ENCODE measurements at places on chromosomes 3 and 15. TPM values are rescaled to one million over a fixed set of nuclear protein-coding genes. Genes with fewer than 3 reads are reported as not detected.

DNA sequence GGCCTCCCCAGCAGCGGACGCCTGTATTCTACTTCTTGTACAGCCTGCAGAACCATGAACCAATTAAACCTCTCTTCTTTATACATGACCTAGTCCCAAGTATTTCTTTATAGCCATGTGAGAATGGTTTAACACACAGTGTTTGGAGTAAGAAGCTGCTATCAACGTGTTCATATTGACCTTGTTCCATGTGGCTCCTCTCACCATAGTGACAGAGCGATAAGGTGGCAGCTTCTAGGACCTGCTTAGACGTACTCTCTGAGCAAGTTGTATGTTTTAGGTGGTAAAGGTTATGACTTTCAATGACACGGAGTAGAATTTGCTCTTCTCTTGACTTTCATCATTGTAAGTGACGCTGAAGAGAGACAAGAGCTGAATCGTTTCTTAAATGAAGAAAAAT, 157.7 kb upstream of the SLCO3A1 start:
- DNase-seq, result no peak

DNA sequence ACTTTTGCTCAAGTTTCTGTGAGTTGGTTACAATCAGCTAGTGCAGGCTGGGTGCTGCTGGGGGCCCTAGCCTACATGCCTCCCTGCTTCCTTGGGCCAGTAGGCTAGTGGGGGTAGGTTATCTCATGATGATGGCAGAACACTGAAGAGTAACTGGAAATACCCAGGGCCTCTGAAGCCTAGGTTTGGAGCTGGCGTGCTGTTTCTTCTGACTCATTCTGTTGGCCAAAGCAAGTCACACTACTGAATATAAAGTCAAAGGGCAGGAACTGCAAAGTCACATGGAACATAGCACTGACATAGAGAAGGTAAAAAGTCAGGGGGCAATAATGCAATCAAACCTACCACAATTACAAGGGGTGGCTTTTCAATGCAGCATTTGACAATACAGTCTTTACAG, 34.5 kb downstream of the RASGRP1 start:
- DNase-seq, result peak; percentile 24

- DNase-seq, result peak; percentile 89
These were observed 95.1 kb downstream of the LRIG1 start for GRCh38 chr3:66405701-66406091.

- DNase-seq, result no peak
These were observed 20.7 kb downstream of the TPM1 start for GRCh38 chr15:63063164-63063756.

GRCh38 chr3:42440924-42441323, 30.5 kb upstream of the LYZL4 start:
- DNase-seq, result no peak

DNA sequence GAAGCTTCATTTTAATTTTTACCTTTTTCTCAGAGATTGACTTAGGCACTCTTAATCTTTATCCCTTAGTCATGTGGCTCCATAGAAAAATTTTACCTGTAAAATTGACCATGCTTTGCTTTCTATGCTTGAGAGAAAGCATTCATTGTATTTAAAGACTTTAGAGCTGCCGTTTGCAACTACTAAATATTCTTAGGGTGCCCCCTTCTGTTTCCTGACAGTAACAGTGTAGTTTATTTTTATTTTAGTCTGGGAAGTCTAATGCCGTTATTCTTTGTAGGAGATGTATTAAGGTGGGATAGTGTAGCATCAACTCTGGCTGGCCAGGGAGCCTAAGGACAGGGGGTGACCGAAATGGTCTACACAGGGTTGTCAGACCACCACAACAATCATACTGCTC, 84.5 kb upstream of the SYNPR start:
- no peak for DNase-seq

DNA sequence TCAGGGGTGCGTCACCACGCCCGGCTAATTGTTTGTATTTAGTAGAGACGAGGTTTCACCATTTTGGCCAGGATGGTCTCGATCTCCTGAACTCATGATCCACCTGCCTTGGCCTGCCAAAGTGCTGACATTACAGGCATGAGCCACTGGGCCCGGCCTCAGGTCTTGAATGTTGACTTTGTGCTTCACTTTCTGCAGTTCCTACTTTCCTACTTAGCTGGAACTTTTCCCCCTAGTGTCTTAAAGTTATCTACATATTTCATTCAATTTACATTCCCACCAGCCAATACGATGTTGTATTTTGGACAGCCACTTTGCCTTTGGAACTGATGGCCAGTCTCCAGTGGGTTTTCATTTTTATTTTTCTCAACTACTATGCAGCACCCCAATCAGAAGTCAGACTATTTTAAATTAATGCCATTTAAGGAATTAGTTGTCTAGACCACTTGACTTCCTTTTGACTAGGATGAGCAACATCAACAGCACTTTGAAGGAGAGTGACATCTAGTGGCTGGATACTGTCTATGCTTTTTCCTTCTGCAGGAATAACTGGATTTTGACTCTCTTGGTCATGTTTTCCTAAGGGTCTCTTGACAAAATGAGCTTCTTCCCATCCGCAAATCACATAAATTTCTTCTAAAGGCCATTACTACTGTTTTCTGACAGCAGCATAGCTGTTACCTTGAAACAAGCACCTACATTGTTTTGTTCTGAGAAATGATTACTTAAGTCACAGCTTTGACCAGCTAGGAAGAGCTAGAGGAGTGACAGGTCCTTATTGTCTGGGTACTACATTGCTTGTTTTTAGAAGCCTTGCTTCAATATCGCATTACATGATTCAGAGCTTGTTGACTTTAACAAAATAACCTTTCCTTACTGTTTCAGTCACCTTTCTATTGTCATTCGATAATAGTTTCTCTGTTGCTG, 140.2 kb downstream of the ITPR1 start:
- DNase-seq, result no peak

DNA sequence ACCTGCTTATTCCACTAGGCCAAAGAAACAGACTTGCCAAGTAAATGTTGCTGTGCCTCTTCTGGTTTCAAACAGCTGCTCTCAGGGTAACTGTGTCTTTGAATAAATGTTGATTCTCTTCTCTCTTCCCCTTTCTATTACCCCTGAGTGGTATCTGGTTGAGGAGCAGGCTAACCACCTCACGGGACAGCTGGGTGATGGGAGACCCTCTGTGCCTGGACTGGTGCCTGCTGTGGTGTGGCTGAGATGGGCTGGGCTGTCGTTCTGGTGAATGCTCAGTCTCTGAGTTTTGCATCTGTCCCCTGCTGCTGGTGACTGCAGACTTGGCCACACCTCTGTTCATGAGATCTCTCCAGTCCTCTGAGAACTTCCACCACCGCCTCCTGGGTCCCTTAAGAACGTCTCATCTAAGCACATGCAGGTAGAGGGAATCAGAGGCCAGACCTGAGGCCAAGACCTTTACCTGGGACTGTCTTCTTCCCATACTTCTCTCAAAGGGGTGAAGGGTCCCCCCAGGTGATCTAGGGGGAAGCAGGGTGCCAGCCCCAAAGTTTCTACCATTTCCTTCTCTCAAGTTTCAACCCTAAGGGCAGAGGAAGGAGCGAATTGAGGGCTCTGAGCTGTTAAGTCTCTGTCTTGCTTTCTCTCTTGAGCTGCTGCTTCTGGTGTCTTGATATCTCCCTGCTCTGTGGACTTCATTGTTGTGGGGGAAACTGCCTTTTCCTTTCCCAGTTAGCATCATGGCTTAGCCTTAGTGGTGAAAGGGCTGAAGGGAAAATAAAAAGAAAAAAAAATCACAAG, 252.9 kb downstream of the EBLN2 start:
- no peak for DNase-seq

GRCh38 chr3:15428539-15428938, 1.1 kb downstream of the EAF1 start:
- peak; percentile 33 for DNase-seq

GRCh38 chr15:68543165-68544008, 35.4 kb upstream of the CORO2B start:
- DNase-seq, result peak; percentile 83

DNA sequence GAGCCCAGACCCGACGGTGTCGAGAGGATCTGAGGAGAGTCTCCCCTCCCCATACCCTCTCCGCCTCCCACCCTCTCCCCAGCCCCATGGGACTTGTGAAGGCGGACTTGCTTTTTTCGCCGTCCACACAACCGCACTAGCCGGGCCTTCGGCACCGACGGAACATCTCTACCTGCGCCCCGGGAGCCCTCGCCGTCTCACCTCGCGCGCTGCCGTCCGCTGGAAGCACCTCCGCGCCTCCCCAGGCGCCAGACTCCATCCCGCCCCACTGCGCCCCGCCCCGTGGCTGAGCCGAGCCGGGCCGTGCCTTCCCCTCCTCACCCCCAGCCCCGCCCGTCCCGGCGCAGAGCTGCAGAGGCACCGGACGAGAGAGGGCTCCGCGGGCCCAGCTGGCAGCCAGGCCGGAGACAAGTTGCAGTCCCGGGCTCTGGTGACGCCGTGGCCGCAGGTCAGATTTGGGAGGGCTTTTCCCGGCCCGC, at the start of the genes DUOX1 and DUOXA1:
DUOX1 (plus strand) TSS at position 344 of the 479 bp plus-strand sequence. CDS start 1,973 bp downstream, outside the sequence.
DUOXA1 (minus strand) TSS at position 229 of the 479 bp plus-strand sequence. CDS start 6,865 bp downstream, outside the sequence.
- no peak for DNase-seq

DNA sequence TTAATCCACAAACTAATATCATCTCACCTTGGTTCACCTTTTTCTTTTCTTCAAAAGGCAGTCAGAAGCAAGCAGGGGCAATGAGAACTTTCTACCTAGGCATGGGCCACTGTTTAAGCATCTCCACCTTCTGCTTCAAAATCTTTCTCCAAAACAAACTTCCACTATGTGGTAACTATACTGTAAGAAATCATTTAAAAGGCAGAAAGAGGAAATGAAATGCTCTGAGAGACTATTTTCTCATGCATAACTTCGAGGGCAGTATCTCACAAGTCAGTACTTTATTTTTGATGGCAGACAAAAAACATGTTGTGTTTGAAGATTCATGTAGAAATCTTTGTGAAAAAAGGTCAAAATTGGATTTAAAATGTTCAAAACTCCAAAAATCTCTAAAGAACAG, 419.7 kb downstream of the ZBTB20 start:
- no peak for DNase-seq

DNA sequence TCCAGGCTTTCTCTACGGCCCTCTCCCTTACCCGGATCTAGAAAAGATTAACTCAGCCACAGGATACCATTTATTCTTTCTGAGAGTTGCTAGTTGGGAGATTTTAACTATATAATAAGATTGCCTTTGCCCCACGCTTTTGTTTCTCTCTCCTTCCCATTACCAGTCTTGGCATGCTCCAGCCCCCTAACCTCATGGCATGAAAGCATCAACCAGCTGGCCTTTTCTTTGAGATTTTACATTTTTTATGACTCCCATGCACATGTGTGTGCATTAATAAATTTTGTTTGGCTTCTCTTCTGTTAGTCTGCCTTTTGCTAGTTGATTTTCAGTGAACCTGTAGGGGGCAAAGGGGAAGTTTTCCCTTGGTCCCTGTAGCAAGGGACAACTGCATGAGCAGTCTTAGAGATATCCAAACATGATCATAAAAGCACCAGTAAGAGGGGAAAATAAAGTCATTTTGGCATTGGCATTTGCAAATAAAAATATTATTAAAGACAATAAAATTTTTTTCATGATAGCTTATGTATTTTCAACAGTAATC, 73.6 kb downstream of the OXSM start:
- no peak for DNase-seq

GRCh38 chr3:196990601-196991007, 22.0 kb upstream of the PIGZ start:
- no peak for DNase-seq

- DNase-seq, result no peak
These were observed 13.7 kb downstream of the CTDSPL2 start for GRCh38 chr15:44441095-44441501.

- DNase-seq, result no peak
These were observed 514.0 kb downstream of the OCA2 start for GRCh38 chr15:27585041-27585640.

GRCh38 chr3:43867436-43868072, 176.8 kb downstream of the ABHD5 start:
- no peak for DNase-seq

GRCh38 chr3:126646674-126647073, 8.2 kb downstream of the TXNRD3 start:
- no peak for DNase-seq

- DNase-seq, result peak; percentile 32
These were observed 942.0 kb downstream of the SQOR start for GRCh38 chr15:46576646-46577395.

GRCh38 chr3:110744723-110745122, 326.9 kb upstream of the NECTIN3 start:
- DNase-seq, result no peak

GRCh38 chr3:72538070-72538745, 310.0 kb downstream of the SHQ1 start:
- DNase-seq, result no peak

DNA sequence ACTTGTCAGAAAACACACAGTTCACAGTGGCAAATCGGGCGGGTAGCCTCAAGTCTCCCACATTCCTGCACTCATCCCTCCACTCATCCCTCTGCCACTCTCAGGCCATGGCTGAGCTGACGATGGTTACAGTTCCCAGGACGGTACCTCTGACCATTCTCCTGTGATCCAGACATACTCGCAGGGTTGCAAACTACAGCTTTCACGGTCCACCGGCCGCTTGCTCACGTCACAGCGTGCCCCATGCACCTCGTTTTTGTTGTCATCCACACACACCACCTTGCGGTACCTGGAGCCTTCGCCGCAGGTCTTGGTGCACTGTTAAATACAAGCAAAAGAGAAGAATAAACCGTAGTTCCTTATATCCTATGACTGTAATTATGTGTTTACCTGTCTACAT, 137.1 kb downstream of the ADAMTS9 start:
- DNase-seq, result no peak

DNA sequence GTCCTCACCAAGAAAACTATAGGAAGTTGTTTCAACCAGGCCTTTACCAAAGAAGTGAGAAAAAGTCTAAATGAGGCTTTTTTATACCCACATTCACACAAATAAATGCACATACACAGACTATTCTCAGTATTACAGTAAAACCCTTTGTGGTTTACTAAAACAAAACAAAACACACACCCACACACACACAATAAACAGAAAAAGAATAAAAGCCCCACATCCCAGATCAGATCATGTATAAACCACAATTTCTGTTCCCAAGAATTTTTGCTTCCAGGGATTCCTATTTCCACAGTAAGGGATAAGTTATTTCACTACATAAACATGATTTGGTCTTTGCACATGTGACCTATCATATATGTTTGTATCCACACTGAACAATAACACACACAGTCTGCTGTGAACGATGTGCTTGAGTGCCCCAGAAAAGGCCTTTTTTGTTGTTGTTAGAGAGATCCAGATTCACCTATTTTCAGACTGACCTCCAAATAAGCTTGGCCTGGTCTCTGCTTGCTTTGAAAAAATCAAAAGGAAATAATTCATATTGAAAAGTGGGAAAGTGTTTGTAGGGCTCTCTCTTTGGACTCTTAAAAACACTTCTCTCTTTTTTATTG, 283.4 kb upstream of the ATP11B start:
- DNase-seq, result no peak

The LRTM1 gene
- not detected for total RNA-seq

The MESP2 gene
- not detected for total RNA-seq

The PAQR5 gene
- total RNA-seq, result 8.9 TPM

The SERPINI2 gene
- total RNA-seq, result not detected

The CCDC54 gene
- total RNA-seq, result not detected

The NOX5 gene
- not detected for total RNA-seq
